ENCODE measurements at places on chromosomes 4 and X. TPM values are rescaled to one million over a fixed set of nuclear protein-coding genes. Genes with fewer than 3 reads are reported as not detected.

- no peaks in the 10 kb centered on the region for H3K4me1 ChIP-seq
- H3K27ac ChIP-seq: no peak overlapping the region
- DNase-seq: no peak
- H3K27me3 ChIP-seq: no peaks in the 10 kb centered on the region
- H3K36me3 ChIP-seq: no peaks in the 10 kb centered on the region
- no peak overlapping the region for H3K4me3 ChIP-seq
Observed at GRCh38 chr4:57265831-57266582, 155.8 kb upstream of the IGFBP7 start.

AFM gene
- 40.1 TPM for total RNA-seq

HTN1 gene
- total RNA-seq: not detected

XG gene
- total RNA-seq: 0.93 TPM

MAGEA11 gene
- not detected for total RNA-seq
